ENCODE measurements at places on chromosomes 7 and 10. TPM values are rescaled to one million over a fixed set of nuclear protein-coding genes. Genes with fewer than 3 reads are reported as not detected.

DNA sequence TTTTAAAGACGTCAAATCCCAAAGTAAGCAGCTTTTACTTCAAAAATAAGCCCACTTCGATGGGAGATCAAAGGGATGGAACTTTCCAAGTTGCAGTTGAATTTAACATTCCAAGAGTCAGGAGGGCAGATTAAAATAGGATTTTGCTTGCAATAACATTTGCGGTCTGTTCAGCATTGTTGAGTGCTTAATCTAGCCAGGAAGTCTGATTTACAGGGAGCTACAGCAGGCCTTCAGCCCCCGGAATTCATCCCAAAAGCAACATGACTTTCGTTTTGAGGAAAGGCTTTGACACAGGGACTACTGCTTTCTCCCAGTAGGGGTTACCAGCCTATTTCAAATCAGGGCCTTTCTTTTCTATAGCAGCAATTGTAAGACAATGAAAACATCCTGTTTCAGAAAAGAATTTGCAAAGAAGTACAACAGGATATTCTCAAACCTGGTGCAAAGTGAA lies 279.6 kb upstream of the PITRM1 start:
- no peak for DNase-seq

Gene ZPBP
- polyA plus RNA-seq = not detected

GRCh38 chr7:153097511-153098201 lies 338.1 kb downstream of the ACTR3B start:
- DNase-seq = no peak

Gene GTF2I
- polyA plus RNA-seq = 65.7 TPM

DNA sequence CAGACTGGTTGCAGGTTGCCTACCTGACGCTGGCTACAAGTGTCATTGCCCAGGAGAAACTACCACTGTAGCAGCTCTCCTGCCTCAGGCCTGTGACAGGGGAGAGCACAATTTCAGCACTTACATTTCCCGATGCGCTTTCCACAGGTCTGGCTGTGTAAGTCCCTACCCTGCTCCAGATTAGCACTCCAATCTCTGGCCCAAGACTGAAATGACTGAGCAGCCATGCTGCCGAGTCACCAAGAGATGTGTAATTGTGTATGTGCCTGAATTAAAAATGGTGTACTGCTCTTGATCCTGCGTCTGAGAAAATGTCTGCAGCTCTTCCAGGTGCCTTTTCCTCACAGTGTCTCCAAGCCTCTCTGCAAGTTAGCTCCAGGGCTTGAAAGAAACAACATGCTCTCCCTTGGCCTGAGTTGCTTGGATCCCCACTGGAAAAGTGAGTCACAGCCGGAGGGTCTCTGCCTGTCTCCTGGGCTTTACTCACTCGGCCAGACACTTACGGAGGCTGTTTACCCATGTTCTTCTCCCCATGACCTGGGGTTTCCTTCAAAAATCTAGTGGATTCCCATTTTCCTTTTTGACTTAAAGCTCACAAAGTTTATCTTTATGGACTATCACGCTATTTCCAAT lies 1001.7 kb upstream of the KCND2 start:
- no peak for DNase-seq

Gene TACR2
- polyA plus RNA-seq = 121 TPM

- DNase-seq = no peak
These were observed 53.4 kb downstream of the ALOX5 start for GRCh38 chr10:45427262-45427969.
